Stimulated activated CD4-positive, alpha-beta T cell treated with anti-CD3 and anti-CD28 coated beads, Interleukin-1b, Interleukin-23, amount 100 ng/mL, for 4 hours (primary cell): ENCODE measurements at places on chromosomes 7 and 10.

GRCh38 chr10:78844960-78845607 lies 223.7 kb upstream of the ZMIZ1 start:
- no peak for DNase-seq

- DNase-seq, result no peak
Measured at GRCh38 chr10:86598151-86598550, 56.2 kb upstream of the OPN4 start.

DNA sequence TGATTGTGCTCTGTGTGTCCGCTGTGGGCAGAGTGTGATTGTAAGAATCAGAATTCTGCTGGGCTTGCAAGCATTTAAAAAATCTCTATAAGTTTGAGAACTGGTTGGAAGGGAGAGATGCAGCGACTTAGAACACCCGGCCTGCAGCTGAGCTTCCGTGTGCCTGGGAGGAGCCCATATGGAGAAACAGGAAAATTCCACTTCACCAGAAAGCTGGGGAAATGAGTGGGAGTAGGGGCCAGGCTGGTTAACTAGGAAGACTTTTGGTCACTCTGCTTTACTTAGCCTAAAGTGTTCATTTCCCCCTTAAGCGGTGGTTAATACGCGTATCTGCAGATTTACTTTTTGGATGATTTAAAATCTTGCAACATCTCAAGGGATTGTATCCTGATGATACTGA lies 72.2 kb downstream of the TCF7L2 start:
- no peak for DNase-seq

DNA sequence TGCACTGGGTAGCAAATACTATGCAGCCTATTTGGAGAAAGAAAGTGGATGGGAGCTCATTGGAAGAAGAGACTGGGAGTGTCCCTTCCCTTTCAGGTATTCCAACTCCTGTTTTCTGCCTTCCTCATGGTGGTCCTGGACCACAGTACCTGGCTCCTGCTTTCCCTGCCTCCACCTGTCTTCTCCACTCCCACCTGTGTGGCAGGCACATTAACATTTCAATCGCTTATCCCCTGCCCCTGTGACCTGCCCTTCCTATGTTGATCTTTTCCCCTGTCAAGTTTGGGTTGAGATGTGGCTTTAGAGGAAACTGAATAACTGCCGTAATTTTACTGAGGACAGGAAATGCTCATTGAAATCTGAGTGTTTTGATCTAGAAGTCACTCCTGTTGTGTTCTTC lies 415.8 kb upstream of the PODXL start:
- no peak for DNase-seq

DNA sequence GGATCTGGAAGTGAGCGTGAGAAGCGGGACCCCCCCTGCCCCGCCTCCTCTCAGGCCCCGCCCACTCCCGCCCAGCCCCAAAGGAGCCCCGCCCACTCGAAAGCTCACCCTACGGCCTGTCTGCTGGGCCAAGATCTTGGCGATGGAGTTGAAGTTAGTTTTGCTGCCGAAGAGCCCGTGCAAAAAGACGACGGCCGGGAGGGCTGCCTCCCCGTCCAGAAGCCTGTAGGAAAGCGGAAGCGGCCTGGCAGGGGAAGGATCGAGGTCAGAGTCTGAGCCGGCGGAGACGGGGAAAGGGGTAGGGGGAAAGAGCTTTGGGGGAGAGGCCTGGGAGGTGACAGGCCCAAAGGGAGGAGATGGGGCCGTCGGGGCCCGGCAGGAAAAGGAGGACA lies 386 bp downstream of the ABHD11 start:
- DNase-seq, result peak; percentile 55

DNA sequence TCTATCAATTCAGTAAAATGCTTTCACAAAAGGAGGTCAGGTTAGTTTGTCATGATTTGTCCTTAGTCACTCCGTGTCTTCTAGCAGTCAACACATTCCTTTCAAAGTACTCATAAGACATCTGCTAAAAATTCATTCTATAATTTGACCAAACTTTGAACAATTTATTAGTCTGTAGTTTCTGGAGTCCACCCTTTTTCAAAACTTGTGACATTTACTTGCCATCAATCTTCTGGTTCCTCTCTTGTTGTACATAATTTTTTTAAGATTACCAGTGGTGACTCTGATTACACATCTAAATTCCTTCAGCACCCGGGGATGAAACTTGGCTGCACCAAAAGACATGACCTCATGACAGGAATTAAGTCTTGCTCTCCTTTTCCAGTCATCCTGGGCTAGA lies 130.1 kb downstream of the NEBL start:
- DNase-seq, result no peak

- no peak for DNase-seq
Measured at GRCh38 chr7:24715661-24716479, 41.4 kb downstream of the GSDME start.

DNA sequence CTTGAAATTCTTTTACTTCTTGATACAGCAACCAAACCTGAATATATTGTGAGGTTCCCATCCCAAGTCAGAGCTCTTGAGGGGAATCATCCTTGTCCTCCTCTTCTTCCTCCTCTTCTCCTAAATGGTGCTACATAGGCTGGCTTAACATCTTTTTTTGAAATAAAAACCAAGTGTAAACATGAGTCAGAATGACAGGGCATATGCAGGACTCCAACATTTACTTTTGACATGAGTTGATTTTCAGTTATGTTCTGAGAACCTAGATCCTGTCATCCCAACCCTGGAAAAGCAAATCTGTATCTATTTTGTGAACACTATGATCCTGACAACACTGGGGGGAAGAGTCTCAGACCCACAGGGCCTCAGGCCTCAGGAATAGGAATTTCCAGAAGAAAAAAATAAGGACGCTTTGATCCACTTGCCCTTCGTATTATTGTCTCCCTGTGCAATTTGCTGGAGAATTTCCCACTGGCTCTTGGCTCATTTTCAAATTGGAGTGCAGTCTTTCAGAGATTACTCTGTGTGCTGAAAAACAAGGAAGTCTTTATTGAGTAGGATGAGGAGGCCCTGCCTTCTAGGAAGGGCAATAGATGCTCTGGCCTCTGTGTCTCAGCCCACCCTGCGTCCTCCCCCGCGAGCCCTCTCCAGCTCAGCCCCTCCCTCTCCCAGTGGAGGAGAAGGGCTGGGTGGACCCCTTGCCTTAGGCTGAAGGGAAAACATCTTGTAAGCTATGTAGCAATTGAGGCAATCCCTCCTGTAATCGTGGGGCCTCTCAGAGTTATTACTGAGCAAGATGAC lies 121.6 kb downstream of the CREB5 start:
- no peak for DNase-seq

- no peak for DNase-seq
Measured at GRCh38 chr10:42776681-42777080, 5.9 kb upstream of the BMS1 start.

GRCh38 chr10:72727130-72727529 lies 35.2 kb downstream of the MCU start:
- no peak for DNase-seq

DNA sequence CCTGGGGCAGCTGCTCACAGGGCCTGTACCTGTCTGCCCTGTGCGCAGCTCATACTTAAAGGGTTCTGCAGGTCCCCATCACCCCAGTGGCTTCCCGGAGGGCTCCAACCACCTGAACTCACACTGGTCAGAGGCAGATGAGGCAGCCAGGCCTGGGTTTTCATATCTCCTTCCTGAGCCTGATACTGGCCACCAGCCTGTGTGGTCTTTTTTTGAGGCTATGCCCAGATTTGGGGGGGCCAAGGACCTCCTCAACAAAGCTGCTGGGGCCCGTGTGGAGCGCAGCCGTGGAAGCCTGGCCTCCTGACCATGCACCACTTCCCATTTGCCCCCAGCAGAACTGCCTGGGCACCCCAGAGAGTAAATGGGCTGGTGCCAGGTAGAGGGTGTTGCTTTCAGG lies 25.7 kb downstream of the PNLIPRP2 start:
- DNase-seq, result no peak

DNA sequence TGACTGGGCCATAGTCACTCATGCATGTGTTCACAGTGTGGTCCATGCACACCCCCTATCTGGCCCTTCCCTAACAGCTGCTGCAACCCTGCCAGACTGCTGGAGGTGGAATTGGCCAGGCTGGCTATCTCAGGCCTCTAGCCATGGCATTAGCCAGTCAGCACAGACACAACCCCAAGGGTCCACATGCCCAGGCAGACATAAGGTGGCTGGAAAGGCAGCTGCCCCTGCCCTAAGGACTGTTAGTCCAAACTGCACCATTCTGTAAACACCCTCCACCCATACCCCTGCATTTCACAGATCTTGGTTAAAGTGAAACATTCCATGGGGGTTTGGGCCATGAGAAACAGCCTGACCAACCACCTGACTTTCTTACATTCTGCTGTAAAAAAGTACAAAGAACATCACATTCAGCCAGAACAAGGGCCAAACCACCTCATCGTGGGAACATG lies 137.4 kb upstream of the KCNMA1 start:
- DNase-seq, result no peak

GRCh38 chr10:71074176-71074755 lies 138.1 kb upstream of the UNC5B start:
- no peak for DNase-seq

DNA sequence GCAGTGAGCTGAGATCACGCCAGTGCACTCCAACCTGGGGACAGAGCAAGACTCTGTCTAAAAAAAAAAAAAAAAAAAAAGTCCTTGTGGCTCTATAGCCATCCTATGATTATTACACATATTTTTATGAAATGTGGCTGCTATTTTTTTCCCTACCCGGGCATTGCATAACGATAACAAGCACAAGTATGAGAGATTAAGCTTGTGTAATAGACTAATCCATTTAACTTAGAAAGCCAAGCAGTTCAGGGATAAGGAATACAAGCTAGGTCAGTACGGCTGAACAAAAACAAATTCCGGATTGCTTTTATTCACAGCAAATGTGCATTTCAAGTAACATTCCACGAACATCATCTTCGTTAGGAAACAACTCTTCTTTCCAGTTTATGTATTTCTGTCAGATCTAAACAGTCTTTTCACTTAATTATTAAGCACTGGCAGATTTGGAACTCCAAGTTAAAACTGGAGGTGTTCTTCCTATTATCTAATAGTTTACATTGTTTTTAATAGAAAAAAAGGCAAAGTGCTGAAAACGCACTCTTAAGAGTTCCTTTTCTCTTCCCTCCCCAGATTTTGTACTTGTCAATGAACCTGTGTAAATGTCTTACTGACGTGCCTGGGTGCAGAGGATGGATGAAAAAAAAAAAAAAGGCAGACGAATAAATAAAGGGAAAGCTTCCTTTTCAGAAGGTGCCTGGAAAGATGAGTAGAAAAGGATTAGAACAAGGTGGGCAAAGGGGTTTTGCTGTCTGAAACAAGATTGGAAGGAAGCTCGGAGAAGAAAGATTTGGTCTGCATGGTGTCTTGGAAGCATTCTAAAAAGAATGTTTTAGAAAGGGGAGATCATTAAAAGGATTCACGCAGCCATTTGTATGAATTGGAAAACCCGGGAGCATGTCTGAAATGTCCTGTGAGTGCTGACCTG lies 81.1 kb downstream of the PRTFDC1 start:
- DNase-seq, result no peak
